ENCODE measurements at places on chromosomes 12 and 14.

DNA sequence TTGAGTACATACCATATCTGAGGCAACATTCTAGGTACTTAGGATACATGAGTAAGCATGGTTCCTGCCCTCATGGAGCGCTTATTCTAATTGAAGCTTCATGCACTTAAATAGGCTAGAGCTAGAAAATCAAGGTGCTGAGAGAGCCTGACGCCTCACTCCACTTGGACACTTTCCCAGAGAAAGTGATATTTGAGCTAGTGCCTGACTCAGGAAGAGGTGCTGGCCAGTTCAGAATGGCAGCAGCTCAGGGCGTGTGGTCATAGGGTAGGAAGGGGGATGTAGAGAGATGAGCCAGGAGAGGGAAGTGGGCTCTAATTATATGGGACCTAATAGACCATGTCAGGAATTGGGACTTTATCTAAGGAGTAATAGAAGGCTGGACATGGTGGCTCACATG lies 33.3 kb downstream of the TULP3 start:
- no peak for DNase-seq

- DNase-seq = no peak
Measured at GRCh38 chr14:32662211-32662610, 276.5 kb upstream of the NPAS3 start.

DNA sequence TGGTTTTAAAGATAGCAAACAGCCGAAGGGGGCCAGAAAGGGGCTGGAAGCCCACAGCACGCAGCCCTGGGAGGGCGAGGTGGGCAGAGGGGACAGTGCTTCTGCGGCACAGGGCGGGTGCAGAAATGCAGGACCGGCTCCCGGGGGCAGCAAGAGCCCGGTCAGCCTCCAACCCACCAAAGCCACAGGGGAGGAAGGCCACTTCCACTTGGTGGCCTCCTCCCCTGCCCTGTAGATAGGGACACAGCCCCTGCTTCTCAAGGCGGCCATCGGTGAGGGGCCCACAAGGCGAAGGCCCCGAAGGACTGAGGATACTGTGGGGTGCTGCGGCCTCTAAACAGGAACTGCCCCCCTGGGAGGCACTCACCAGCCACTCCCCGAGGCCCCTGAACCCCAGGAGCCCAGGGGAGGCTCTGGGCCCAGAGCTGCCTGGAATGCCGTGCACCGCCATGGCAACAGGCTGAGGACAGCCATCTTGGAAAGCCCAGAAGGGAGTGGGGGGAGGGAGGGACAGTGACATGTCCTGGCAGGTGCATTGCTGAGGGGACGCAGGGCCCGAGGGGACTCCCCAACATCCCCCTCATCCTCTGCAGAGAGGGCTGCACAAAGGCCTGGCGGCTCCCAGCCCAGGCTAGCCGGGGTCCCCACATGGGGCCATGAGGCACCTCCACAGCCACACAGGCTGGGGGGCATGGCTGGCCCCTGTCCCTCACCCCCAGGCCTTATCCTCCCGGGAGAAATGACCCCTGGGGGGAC lies 114.7 kb downstream of the NCOR2 start:
- DNase-seq = no peak

DNA sequence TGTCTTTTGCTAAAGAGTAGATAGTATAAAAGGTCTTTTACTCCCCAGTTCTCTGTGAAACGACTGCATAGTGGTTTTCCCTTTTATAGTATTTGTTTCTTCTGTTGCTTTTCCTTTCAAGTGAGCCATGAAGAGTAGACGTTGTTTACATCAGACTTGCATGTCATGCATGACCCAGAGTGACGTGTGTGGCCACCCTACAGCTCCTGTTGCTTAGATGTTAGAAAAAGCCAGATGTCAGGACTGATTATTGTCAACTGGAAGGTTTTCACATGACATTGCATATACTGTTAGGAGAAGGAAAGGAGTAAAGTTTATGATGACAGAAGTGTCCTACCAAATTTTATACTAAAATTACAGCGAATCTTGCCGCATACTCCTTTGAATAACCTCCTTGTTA lies 1.3 kb upstream of the RD3L start:
- no peak for DNase-seq

DNA sequence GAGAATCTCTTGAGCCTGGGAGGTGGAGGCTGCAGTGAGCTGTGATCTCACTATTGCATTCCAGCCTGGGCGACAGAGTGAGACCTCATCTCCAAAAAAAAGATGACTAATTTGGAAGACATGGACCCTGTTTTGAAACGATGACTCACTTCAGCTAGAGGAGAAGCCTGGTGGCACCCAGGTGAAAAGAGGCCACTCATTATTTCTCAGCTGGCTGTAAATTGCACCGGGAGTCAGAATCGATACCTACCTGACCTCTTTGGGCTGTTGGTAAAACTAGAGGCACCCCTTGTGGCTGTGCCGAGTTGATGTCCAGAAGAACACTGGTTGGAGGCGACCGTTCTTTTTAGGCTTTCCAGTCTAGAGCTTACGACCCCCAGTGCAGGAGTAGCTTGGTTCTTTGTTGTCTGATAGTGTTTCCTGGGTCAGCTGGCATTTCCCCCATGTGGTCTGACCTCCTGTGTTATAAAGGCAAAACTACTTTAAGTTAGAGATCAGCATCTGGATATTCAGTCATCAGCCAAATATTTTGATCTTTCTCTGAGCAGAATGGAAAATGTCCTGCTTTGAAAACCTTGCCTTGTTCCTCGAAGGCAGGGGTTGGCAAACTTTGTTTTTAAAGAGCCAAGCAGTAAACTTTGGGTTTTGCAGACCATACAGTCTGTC lies 93.2 kb downstream of the CHST11 start:
- DNase-seq = no peak

DNA sequence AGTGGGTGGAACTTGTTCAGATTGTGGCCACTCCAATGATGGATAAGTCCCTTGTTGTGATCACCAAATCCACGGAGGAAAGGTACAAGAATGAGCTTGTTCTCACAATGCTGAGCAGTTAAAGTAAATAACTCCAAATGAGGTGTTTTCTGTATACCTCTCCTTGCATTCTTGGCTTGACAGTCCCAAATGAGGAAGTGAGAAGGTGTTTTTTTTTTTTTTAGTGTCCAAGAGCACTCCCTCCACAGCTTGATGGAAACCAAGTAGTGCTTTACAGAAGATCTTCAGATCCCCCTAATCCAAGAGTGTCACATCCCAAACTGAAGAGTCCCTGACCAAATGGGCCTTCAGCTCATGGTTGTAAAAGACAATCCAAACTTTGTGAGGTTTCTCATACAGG lies 153.6 kb downstream of the ATP23 start:
- no peak for DNase-seq

DNA sequence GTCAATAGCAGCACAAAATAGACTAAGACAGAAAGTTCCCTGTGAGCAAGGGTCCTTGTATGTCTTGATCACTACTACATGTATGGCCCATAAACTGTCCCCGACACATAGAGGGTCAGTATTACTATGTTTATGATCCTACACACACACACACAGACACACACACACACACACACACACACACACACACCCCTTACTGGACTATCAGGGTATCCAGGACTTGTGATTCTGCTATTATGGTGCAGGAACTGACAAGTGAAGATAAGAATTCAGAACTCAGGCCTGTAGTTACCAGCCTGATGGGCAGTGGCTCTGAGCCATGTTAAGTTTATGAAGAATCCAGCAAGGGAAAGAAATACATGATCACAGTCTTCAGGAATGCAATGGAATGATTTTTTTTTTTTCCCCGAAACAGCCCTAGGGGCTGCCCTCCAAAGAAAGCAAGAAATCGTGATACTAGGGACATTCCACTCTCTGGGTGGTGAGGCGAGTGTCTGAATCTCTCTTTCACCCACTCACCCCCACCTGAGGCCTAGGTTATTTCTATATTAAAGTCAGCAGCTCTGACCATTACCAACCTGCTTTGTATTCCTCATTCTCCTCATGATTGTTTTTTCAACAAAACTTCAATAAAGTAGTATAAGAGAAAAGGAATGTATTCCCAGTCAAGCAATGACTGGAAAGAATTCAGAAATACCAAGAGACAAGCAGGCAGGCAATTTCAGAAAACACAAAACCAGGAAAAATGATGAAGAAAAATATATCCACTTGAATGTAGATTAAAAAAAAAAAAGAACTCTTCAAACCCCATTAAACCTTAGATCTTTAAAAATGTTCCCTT lies 105.8 kb downstream of the AVPR1A start:
- no peak for DNase-seq

DNA sequence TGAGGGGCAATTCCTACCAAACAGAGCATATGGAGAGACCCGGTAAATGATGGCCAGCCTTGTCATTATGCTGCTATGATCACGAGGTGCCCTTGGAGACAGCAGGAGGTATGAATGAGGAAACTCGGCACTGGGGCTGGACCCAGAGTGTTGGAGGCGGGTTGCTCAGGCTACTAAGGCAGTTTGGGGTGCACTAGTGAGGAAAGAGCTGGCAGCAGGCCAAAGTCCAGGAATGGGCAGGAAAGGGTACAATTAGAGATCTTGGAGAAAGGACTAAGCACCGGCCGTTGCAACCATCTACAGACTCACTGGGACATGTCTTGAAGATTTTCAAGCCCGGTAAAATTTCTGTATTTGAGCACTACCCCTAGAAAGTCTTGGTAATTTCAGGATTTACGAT lies 54.3 kb downstream of the CD9 start:
- no peak for DNase-seq

GRCh38 chr12:1879633-1880032 lies 38.8 kb downstream of the CACNA2D4 start:
- DNase-seq = peak; percentile 1

- DNase-seq = peak; percentile 58
Measured at GRCh38 chr12:57488402-57489156, 711 bp downstream of the MARS1 start.

GRCh38 chr12:106417926-106418910 lies 60.7 kb downstream of the POLR3B start:
- DNase-seq = no peak

DNA sequence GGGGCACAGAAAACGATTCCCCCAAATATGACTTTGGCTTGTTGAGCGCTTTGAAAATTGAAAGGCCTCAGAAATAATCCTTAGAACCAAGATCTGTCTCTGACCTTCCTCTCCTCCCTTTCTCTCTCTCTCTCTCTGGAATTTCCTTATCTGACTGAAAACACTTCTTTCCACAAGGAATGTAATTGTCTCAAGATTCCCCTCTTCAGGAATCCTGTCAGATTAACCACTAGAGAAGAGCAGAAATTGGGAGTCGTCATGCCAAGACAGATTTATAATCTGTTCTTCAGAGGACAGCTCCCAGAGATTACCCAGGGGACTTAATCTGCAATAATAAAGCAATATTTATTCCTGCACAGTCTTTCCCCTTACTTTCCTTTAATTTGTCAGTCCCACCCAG lies 317.6 kb downstream of the ACSS3 start:
- no peak for DNase-seq

DNA sequence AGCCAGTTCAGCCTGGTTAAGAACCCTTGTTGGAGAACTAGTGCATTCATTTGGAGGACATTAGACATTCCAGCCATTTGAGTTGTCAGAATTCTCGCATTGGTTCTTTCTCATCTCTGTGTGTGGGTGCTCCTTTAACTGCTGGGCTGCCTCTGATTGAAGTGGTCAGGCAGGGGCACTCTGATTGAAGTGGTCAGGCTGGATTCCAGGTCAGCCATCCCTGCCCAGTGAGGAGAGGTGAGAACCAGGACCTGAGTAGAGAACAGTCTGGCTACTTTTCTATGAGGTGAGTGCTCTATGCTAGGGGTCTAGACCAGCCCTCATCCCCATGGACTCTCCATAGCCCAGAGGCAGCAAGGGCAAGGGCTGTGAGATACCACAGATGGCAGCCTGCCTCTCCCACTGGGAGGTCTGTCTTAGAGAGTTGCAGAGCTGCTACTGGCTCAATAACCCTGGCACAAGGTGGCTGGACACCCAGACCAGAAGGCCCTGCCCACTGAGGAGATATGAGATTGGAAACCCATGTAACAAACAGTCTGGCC lies 691.6 kb downstream of the TMTC2 start:
- DNase-seq = no peak

Data from SK-N-SH (cell line).